ENCODE measurements at places on chromosomes 11 and 22. TPM values are rescaled to one million over a fixed set of nuclear protein-coding genes. Genes with fewer than 3 reads are reported as not detected.

DNA sequence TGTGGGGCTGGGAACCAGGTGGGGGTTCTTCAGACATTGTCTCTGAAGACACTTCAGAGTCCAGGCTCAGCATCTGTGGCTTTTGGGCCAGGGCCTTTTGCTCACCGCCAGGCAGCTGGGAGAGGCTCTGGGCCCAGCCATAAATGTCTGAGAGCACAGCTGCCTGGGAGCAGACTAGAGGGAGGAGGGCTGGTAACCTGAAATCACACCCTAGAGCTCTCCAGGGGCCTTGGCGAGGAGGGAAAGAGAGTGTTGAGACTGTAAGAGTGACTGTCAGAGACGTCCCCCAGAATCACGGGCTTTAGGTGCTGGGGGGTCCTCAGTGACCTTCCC is 4.1 kb downstream of the TRABD start:
- DNase-seq: no peak

DNA sequence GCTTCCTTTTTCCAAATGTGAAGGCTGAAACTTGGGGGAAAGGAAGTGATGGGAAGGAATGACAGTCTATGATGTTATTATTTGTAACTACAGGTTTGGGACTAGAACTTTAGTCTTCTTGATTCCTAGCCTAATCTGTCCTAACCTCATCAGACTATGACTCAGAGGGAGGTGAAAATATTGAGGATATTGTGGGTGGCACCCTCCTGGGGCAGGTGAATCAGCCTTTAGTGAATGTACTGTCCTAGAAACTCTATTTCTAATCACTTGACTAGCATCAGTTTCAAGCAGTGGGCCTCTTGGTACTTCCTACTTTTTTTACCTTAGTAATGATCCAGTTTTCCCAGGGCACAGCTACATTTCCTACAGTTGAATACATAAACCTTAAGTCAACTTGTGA is 829.0 kb upstream of the API5 start:
- no peak for DNase-seq

DNA sequence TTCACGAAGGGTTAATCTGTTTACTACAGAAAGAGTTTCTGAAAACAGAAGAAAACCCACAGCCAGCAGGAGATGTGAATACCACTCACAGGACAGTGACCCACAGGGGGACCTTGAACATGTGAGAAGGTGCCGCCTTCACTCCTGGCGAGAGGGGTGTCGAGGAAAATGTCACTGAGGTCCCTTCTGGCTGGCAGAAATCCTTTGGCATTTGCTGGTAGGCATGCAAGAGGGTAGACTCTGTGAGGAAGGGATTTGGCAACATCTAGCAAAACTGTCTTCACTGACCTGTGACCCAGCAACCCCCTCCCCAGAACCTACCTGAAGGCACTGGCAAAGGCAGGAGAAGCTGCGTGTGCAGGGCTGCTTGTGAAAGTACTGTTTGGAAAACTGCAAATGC is 8.6 kb downstream of the KCNQ1 start:
- DNase-seq: no peak

DNA sequence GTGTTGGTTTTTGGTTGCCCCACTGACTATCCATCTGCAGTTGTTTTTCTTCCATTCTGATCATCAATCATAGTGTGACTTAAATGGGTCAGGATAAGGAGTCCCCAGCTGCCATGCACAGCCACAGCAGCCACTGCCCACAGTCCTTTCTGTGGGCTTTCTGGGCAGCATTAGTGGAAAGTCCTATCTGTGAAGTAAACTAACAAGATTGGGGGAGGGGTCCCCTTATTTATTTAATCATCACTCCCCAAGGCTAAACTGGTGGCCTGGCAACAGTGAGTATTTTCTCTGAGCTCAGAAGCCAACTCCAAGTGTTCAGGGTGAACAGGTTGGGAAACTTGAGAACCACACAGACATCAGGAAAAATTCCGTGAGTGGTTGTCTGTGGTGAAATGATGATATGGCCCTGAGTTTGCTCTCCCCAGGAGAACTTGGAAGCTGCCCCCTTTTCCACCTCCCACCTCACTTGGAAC is 145.0 kb downstream of the CCDC34 start:
- DNase-seq: no peak

GRCh38 chr22:38698407-38699094 is 2.2 kb downstream of the JOSD1 start:
- no peak for DNase-seq

GRCh38 chr11:35011389-35011788 is 95.0 kb downstream of the PDHX start:
- no peak for DNase-seq

- no peak for DNase-seq
Observed at GRCh38 chr11:12133547-12134235, 23.3 kb downstream of the MICAL2 start.

DNA sequence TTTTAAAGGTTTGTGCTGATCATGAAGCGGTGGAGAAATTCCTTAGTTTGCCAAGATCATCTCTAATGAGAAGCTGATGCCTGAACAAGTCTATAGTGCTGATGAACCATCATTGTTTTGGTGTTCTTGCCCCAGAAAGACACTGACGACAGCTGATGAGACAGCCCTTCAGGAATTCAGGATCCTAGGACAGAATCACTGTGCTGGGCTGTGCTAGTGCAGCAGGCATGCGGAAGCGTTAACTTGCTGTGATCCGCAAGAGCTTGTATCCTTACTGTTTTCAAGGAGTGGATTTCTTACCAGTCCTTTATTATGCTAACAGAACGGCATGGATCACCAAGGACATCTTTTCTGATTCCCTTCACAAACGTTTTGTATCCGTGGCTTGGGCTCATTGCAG is 104.1 kb downstream of the TBC1D22A start:
- no peak for DNase-seq

DNA sequence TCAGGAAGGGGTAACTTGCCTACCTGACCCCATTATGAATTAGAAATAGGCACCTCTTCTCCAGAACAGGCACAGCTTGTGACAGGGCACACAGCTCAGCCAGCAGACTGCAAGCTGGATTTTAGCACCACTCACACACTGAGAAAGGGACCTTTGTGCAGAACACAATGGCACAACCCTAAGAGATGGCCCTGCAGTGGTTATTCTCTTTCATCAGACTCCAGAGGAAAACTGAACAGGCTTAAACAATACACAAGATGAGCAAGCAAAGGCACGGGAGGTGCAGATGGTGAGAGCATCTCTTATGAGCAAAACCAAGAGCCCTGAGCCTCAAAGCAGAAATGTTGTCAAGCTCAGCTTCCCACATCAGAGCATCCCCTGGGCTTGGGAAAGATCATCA is 93.8 kb upstream of the LRRC55 start:
- DNase-seq: no peak

GRCh38 chr22:39110631-39111561 is 13.9 kb downstream of the APOBEC3H start:
- DNase-seq: no peak

- DNase-seq: peak; percentile 6
Observed at GRCh38 chr11:128890543-128891368, at the start of gene KCNJ5. Gene KCNJ5 (plus strand): TSS chr11:128891356. CDS start chr11:128911274, 19,918 bp downstream.

NTM gene
- not detected for total RNA-seq

VWCE gene
- total RNA-seq: 3.3 TPM

CABP7 gene
- not detected for total RNA-seq

PTPRCAP gene
- total RNA-seq: 0.51 TPM

Measured in dermis microvascular lymphatic vessel endothelial cell (primary cell).